Dermis blood vessel endothelial cell (primary cell): ENCODE measurements at places on chromosomes 12 and 14. TPM values are rescaled to one million over a fixed set of nuclear protein-coding genes. Genes with fewer than 3 reads are reported as not detected.
A peak's percentile ranks its signal among the peaks of the same experiment; 100 is the strongest.

The TAS2R7 gene
- total RNA-seq, result not detected in 2 replicates

The PTHLH gene
- not detected in 2 replicates for total RNA-seq

DNA sequence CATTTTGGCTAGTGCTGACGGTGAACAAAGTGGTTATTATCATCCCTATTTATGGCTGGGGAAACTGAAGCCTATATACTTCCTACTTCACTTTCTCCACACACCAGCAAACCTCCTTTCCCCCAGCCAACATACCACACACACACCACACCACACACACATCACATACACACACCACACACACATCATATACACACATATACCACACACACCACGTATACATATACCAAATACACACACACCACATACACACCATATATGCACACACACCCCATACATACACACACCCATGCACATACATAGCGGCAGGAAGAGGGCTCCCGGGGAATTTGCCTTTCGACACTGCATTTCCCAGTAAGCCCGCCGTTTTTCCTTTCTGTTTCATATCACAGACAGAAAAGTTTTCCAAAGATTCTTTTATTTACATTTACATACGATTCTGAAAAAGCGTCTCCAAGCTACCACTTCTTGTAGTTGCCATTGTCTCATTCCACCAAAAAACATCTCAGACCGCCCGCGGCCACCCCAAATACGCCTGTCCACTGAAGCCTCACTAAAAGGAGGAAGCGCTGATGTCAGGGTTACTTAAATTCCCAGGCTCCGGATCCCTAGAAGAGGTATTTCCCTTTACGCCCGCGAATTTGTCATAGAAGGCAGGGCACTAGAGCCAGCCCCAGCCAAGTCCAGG, 823 bp upstream of the RAB5B start:
- no peak for DNase-seq

DNA sequence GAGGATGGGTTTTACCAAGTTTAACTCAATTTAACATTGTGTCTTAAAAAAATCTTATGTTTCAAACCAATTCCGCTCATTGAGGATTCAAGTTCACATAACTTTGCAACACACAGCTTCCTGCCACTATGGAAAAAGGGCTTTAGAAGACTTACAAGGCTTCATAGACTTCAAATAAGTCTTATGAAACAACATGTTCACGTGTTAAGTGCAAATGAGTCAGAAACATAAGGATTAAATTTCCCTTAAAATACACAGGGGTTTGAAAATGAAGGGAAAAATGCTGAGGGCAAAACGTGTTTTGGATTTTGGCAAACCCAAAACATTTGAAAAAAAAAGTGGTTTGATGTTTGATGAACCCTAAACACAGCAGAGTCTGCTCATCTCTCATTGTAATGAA, 364.8 kb downstream of the BMP4 start:
- DNase-seq, result no peak

GRCh38 chr12:66964629-66965028, 285.8 kb upstream of the GRIP1 start:
- DNase-seq, result no peak

DNA sequence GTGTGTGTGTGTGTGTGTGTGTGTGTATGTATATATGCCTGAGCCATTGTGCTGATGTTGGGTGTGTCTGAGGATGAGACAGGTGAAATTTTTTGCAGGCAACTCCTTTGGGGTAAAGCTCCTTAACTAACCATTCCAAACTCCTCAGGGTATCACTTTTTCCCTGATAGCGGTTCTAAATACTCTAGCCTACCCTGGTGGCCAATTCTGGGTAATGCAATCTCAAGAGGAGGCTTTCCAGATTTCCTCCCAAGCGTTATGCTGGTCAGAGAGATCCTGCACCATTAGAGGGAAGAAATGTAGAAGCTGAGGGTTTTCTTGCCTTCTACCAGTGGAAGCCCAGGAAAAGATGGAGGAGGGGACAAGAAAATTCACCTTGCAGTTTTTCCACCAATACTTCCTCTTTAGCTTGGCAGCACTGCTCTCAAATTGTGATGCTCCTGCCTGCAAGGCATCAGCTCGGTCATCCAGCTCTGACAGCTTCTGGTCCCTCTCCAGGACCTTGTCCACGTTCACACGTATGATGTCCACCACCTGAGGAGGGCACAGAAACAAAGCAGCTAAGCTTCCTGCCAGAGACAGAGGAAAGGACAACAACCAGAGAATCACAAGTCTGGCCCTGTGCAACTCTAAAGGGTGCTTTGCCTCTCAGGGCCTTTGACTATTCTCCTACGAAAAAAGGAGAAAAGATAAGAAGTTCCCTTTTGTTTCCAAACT, 4.9 kb downstream of the VAMP1 start:
- DNase-seq, result peak; percentile 89

DNA sequence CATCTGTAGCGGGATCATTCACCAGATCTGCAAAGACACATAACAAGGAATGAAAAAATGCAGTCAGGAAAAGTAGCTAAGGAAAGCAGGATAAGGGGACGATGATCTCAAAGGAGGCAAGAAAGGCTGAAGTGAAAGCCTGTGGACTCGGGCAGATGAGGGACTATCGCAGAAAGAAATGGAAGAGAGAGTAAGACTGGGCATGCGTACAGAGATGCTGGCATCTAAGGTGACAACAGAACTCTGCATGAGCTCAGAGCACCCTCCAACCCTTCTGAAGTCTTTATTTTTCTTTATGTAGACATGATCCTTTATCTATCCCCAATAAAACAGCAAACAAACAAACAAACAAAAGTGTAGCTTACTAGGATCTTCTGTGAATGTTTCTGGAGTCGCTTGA, 7.2 kb downstream of the MFAP5 start:
- no peak for DNase-seq

DNA sequence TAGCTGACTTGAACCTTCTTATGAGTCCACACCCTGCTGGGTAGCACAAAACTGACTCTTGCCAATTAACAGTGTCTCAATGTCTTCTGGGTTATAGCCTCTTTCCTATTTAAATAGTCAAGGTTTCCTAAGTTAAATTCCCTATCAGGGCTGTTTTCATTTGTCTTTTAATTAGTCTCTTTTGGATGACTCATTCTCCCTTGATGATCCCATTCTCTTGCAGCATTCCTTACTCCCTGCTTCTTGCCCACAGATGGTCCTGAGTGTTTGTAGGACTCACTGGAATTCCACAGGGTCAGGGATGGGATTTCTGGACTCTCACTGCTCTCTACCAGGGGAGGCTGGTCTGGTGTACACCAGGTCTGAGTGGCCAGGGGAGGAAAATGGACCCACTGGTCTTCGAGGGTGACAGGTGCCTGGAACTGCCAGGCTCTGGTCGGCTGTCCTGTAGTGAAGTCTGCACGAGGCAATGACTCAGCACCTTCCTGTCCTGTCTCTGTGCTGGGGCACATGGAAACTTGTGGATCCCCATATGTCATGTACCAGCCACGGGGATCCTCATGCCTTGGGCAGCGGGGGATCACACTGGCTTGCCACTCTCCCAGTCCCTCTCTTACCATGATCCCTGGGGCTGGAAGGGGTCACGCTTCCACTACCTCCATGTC, 236.5 kb upstream of the PELI2 start:
- DNase-seq, result no peak

GRCh38 chr14:67335781-67336180, 23.8 kb downstream of the ATP6V1D start:
- DNase-seq, result peak; percentile 64

DNA sequence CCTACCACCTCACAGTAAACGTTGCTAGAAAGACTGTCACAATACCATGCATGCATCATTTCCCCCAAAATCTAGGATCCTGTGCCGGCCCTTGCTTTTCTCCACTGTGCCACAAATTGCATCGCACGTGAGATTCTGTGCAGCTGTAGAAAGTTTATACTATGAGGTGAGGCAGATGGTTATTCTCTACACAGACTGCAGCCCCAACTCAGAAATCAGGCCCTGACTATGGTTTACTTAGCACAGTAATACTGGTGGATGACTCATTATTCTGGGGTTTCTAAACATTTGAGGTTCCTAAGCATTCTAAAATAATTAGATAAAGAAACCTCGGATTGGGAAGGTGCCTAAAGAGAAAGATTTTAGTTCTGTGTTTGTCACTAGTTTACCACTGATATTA, 163.8 kb upstream of the CCDC198 start:
- no peak for DNase-seq

DNA sequence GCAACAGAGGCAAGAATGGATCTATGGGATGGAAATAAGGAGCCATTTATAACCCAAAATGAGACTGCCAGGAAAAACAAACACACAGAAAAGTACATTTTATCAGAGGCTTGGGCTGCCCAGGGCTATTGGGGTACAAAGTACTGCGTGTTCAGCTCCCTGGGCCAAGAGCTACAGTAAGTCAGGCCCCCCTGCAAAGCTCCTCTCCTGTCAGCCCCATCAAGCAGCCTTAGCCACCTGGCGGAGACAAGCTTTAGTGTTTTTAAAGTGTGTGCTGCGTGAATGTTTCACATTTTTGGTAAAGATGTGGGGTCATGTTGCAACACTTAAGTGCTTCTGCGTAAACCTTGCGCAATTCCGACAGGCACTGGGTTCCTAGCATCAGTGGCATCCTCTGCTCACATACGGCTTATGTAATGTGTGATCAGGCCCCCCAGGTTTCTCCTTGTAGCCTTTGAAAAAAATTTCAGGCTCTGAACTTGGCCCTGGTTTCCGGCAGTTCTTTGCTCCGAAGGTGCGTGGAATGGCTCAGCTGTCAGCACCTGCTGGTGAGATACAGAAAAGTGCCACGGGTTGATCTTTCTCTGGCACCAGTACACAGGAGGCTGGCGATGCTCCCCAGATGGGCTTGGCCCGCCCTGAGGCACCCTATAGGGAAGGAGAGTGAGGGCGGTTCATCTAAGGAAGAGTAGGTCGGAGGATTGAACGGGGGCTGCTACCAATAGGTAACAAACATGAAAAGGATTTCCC, 198.7 kb upstream of the EEA1 start:
- DNase-seq, result no peak

DNA sequence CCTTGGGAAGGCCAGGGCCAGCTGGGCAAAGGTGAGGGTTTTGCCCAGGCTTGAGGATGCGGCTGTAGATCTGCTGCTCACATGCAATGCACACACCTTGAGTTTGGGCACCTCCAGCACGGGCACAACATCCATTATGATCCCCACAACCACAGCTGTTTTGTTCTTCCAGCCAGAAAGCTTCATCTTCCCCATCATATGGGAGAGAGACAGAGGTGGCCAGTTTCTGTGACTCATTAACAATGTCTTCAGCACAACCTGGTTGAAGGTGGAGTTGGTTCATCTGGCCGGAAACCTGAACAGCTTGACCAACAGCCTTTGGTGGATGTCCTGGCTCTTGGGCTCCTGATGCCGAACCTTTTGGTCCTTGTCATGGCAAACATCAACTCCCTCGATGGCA, 163.7 kb upstream of the CCND2 start:
- no peak for DNase-seq

DNA sequence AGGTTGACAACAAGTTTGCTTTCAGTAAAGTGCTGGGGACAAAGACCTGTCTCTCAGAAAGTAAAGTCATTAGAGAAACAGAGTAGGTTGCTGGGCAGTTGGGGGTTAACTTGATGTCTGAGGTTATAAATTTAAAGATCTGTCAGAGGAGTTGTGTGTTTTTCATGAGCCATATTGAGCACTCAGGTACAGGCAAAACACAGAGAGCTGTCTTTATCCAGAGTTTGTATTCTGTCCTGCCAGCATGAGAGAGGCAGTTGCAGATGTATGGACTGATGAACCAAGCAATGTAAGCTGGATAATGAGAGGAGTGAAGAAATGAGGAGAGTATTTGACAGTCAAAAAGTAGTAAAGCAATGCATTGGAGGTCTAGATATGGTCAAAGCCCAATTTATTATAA, 156.7 kb downstream of the SLC41A2 start:
- DNase-seq, result no peak

GRCh38 chr12:120866108-120866507, 38.0 kb downstream of the SPPL3 start:
- DNase-seq, result no peak

DNA sequence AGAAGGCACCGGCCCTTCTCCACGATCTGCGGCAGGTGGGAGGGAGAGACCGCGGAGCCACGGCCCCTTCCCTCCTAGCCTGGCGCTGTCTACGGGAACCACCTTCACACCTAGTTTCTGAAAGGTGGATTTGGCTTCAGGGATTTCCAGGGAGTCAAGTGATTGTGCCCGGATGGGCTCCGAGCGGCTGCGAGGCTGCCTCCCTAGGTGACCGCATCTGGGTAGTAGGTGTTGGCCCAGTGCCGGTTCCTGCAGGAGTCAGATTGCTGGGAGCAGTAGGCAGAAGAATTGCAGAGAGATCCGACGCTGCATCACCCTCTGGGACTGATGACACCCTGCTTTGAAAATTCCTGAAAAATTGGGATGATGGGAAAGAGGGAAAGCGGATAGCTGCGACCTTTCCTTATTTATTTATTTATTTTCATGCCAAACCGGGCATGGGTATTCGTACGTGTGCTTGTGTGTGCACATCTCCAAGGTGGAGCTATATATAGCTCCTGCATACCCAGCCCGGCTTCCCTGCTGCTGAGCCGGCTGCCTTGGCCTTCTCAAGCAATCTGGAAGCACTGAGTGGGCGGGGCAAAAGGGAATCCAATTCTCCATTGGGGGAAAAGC, 1.1 kb downstream of the CNTN1 start:
- DNase-seq, result no peak

- no peak for DNase-seq
These were observed 3.8 kb upstream of the RBMS2 start for GRCh38 chr12:56517854-56518253.

DNA sequence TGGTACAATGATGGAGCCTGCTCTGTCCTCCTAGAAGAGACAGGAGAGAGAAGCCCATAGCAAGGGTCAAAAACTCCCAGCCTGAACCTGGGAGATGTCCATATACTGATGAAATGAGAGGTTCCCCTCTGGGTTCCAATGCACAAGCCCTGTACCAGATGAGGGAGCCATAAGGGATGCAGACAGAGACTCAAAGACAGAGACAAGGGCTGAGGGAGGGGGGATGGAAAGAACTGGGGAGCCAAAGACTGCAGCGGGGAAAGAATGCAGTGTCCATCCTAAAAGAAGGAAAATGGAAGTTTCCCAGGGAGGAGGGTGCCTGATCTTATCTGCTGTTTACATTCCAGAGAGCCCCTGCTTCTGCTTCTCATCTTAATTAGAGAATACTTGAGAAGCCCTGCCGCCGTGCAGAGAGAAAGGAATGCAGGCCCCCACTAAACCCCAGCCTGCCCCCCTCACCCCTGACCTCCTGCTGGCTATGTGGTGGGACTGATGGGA, 27.7 kb downstream of the KRT18 start:
- no peak for DNase-seq
